ENCODE measurements at places on chromosomes 3 and 15.

- no peak for DNase-seq
Observed at GRCh38 chr3:8500989-8501370, 643 bp upstream of the LMCD1 start.

- DNase-seq, result no peak
Observed at GRCh38 chr15:31974855-31975829, 55.2 kb upstream of the CHRNA7 start.

- DNase-seq, result no peak
Observed at GRCh38 chr15:47340571-47340920, 376.8 kb upstream of the SEMA6D start.

DNA sequence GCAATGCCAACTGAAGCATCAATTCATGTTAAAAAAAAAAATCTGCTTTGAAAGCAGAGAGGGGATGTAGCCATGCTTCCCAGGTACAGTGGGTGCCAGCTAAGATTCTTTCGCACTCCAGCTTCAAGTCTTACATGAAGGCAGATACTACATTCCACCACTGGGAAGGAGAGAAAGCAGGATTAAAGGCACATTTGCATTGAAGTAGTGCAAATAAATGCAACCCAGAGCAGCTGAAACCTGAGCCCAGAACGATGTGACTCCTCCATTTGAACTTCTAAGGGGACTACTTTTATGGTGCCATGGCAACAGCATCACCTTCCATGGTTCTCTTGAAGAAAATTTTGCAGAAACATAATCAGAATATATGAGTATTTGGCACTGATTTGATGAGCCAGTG, 19.1 kb upstream of the GJD2 start:
- DNase-seq, result no peak

DNA sequence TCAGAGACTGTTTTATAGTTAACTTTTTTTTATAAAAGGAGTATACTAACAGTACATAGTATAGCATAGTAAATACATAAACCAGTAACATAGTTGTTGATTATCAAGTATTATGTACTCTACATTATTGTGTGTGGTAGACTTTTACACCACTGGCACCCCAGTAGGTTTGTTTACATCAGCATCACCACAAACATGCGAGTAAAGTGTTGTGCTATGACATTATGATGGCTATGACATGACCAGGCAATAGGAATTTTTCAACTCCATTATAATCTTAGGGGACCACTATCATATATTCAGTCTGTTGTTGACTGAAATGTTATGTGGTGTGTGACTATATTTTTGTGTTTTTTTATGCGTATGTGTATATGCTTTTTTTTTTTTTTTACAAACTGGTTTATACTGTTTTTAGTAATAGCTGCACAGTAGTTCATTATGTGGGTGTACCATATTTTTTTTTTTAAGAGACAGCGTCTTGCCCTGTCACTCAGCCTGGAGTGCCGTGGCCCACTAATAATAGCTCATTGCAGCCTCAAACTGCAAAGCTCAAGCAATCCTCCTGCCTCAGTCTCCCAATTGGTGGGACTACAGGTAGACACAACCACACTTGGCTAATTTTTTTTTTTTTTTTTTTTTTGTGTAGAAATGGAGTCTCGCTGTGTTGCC, 1.9 kb downstream of the CAPN7 start:
- DNase-seq, result no peak

DNA sequence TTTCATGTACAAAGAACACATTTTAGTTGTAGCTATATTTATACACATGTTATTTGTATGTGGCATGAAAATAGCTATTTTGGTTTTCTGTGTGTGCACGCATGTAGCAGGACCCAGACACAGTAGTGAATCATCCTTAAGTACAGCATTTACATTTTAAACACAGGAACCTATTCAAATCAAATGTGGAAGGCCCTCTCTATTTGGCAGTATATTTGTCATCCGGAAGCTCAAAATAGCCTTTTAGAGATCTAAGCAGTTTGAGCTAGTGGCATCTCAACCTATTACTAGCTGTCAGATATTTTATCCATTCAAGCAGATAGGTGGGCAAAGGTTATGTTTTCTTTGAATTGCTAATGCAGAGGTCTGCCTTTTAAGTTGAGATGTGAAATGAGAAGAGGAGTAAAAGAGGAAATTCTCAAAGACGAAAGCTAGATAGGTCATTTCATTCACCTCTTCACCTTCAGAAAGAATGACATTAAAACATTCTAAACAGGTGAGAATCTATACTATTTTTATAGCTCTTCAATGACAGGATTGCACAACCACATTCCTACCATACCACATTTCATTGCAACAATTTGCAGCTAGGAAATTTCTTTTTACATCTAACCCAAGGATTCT, 46.3 kb upstream of the TIPARP start:
- DNase-seq, result no peak

- no peak for DNase-seq
Observed at GRCh38 chr3:85193565-85193964, 234.8 kb downstream of the CADM2 start.

DNA sequence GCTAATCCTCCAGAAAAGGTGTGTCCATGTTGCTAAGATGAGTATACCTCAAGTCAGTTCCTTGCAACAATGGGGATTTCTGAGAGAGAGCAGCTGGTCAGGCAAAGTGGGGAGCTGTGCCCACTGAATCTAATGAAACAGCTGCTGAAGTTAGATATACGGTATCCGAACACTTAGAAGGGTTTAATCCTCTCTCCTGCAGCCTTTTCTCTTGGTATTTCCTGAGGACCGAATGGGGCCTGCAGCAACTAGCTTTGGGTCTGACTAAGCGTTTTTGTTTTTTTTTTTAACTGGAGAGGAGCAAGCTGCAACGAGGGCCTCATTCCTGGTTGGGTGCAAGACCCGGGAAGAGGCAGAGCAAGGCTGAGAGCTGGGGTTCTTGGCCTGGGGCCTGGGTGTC, 37.6 kb upstream of the BNC1 start:
- DNase-seq, result no peak

DNA sequence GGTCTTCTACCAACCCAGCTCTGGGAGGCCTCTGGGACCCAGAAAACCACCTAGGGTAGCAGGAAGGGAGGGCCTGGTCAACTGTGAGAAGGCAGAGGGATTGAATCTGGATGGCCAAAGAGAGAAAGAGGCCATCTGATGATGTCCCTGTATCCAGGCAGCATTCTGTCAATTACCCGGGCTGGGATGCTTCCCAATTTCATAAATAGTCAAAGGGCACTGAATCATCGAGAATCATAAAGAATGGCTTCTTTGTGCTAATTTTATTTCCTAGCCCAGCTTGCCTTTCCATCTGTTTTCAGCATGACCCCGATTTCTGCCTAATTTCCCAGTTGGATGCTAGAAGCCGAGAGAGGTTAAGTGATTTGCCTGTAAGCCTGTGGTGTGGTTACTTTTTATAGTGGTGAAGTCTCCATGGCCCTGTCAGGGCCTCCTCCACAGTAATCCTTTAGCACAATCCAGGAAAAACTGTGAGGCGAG, 129.2 kb downstream of the FAM43A start:
- DNase-seq, result no peak

DNA sequence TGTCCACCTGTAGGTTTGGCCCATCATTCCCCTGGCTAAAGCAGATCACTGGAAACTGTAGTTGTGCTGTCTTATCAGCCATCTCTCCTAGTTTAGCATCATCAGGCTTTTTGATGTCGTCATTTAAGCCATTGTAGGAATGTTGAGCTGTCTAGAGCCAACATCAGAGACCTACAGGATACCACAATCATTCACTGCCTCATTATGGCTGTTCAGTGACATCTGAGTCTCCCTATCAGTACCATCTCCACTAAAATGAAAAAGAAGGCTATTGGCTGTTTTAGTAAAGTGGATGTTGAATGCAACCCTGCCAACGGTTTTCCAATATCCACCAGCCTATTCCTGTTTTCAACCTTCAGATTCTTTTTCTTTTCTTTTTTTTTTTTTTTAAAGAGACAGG, 29.2 kb downstream of the RLBP1 start:
- DNase-seq, result no peak

GRCh38 chr15:48330855-48331795, at the start of gene DUT:
TSS of gene DUT (plus strand) at chr15:48331429. CDS start at chr15:48331516, 87 bp downstream.
- no peak for DNase-seq

DNA sequence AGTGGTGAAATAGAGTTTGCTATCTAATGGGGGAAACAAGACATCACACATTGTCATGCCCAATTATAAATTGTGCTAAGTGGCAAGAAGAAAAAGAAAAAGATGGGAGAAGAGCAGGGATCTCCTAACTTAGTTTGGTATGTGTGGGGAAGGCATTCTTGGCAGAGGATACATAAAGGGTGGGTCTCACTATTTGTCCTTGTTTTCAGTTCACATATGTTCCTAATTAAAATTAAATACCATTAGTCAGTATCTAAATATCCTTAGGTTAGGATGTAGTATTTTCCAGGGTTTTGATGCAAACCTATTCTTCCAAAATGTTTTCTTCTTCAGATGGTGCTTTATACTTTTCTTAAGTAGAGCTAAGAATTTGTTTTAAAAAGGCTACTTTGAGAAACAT, 173.7 kb downstream of the B3GALNT1 start:
- no peak for DNase-seq

GRCh38 chr15:68145706-68146105, 59.4 kb downstream of the CALML4 start:
- DNase-seq, result no peak

DNA sequence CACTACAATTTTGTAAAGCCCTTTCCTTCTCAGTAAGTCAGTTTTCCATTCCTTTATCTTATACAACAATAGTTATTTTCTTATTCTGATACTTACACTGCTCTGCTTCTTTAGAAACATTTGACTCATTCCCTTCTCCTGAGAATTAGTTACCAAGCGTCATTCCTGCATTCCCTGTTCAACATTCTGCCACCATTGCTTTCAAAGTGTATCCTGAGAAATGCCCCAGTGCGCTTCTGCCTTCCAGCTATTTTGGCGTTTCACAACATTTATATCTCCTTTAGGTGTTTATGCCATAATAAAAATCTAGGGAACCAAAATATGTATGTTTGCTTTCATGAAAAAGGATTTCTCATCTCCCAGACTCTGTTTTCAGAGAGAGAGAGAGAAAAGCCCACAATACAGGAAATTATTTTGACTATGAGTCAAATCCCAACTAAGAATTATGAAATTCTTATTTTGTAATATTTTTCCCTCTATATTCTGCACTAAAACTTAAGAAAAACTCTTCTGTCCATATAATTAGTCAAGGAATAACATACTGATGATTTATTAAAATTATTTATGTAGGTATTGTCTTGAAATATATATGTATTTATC, 118.2 kb upstream of the RAP2B start:
- DNase-seq, result no peak

DNA sequence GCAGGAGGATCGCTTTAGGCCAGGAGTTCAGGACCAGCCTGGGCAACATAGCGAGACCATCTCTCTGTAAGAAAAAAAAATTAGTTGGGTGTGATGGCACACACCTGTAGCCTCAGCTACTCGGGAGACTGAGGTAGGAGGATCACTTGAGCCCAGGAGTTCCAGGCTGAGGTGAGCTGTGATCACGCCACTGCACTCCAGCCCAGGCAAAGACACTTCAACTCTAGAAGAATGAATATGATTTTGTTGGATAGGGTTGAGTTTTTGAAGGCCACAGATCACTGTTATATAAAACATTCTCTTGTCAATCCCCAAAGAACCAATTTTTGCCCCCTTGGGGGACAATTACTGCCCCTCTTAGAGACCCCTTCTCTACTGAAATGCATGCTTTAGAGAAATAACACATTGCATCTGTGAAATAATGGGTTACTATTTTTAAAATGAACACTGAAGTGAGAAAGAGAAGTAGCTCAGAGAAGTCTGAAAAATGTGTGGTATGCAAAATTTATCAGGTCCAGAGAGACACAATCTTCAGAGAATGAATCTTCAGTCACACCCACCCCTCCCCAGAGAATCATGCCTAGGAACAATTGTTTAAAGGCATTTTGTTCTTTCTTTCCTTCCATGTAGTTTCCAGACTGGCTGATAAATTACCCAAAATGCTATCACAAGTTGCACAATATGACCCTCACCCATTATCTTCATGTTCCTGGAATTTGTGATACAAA, 42.7 kb downstream of the METTL6 start:
- DNase-seq, result no peak

- no peak for DNase-seq
Observed at GRCh38 chr3:25053360-25053759, 374.7 kb upstream of the RARB start.

- DNase-seq, result no peak
Observed at GRCh38 chr3:76025561-76025960, 240.2 kb upstream of the ZNF717 start.

DNA sequence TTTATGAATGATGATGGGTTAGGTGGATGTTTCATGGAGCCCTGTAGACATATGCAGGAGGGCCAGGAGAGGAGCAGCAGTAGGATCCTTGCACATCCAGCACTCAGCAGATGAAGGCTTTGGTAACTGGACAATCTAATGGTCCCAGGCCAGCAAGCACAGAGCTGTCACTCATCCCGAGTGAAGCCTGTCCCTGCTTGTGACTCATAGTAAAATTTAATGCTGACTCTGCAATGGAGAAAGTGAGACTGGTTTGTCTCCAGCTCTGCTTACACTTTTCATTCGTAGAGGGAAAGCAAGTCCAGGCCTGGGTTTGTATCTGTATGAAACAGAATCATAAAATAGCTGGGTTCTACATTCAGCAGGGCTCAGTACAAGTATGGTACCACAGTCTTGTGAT, 131.7 kb downstream of the DTWD1 start:
- DNase-seq, result no peak

DNA sequence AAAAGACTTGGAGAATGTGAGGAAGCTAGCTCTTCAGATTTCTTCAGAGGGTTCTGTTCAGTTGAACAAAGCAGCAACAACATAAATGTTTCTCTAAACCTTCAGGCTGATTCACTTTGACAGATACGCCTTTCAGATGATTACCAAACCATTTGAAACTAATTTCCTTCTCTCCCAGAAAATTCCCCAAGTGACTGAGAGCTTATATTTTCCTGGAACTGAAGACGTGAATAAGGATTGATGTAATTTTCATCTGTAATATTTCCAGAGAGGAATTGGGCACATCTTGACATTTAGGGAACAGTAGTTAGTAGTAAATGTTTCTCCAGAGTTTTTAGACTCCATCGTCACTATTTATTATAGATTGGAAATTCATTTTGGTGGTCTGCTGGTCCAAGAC, 108.6 kb upstream of the AADACL2 start:
- DNase-seq, result no peak

GRCh38 chr3:64856106-64856505, 168.3 kb upstream of the ADAMTS9 start:
- DNase-seq, result peak; percentile 30

Measured in NCI-H1436 treated with DMSO at 0.1 percent for 48 hours (cell line).